ENCODE measurements at places on chromosomes 6 and 20. TPM values are rescaled to one million over a fixed set of nuclear protein-coding genes. Genes with fewer than 3 reads are reported as not detected.

TTLL9 gene
- total RNA-seq, result 0.17 TPM

NNAT gene
- total RNA-seq, result 1.5 TPM

ENPP4 gene
- 0.50 TPM for total RNA-seq

CLIC5 gene
- not detected for total RNA-seq

BHLHE23 gene
- not detected for total RNA-seq

THBS2 gene
- 141 TPM for total RNA-seq

NOTCH4 gene
- 1.3 TPM for total RNA-seq

RBPJL gene
- total RNA-seq, result not detected

Measured in smooth muscle cell of trachea (primary cell).